ENCODE measurements at places on chromosomes 3 and 15.

GRCh38 chr3:10467204-10467603, 38.2 kb downstream of the ATP2B2 start:
- DNase-seq = no peak

GRCh38 chr3:72255791-72256559, 471.0 kb upstream of the PROK2 start:
- DNase-seq = no peak

DNA sequence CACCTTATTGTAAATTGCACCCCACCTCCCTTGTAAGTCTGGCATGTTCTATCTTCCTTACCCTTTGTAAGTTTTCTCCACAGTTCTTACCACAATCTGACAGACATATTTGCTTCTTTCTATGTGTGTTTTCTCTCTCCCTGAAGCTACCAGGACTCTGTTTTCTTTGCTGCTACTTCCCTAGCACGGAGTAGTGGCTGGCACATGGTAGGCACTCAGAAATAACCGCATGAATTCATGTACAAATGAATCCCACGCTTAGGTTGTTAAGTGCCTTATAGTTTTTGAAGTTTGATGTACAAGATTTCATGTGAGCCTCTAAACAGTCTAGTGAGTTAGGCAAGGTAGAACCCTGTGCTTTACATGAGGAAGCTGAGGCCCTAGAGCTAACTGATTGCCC, 178.4 kb upstream of the CTDSPL start:
- no peak for DNase-seq

GRCh38 chr3:46668116-46668515, 25.4 kb downstream of the ALS2CL start:
- DNase-seq = no peak

GRCh38 chr3:181823716-181824115, 112.0 kb downstream of the SOX2 start:
- no peak for DNase-seq

DNA sequence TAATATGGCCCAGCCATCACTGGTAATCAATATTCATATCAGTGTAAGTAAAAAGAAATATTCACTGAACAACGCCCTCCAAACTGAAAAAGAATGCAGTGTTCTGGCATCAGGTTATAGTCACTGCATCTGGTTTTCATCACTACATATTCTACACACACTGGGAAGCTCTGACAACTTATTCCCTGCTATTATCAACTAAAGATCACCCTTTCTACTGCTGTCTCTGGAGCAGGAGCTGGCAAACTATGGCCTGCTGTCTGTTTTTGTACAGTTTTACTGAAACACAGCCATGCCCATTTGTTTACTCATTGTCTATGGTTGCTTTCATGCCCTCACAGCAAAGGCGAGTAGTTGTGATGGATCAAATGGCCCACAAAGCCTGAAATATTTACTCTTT, 35.3 kb downstream of the TUBGCP4 start:
- DNase-seq = no peak
